ENCODE measurements at places on chromosomes 3 and 15. TPM values are rescaled to one million over a fixed set of nuclear protein-coding genes. Genes with fewer than 3 reads are reported as not detected.

Gene HRH1
- total RNA-seq, result 23.1 TPM

Gene GHSR
- not detected for total RNA-seq

Gene VPS8
- total RNA-seq, result 37.6 TPM

Gene ALDH1A3
- 168 TPM for total RNA-seq

Gene SLC15A2
- 0.15 TPM for total RNA-seq

Gene GPR160
- total RNA-seq, result 0.15 TPM

Gene BOC
- 19.7 TPM for total RNA-seq

Gene NOP10
- total RNA-seq, result 253 TPM

Gene GATA2
- total RNA-seq, result 2.9 TPM

Gene SAMMSON
- not detected for total RNA-seq

Gene WDR72
- not detected for total RNA-seq

Gene GPR15
- total RNA-seq, result not detected

Gene SCG5
- total RNA-seq, result 100 TPM

Gene STRA6
- total RNA-seq, result 26.2 TPM

Gene CCR5
- total RNA-seq, result not detected

Gene RASGRP1
- under 0.01 TPM for total RNA-seq

Gene DPPA2
- not detected for total RNA-seq

Gene PLXND1
- total RNA-seq, result 127 TPM

Gene ITGB5
- total RNA-seq, result 339 TPM

Gene SPSB4
- total RNA-seq, result not detected

Gene NR1D2
- total RNA-seq, result 20.1 TPM

Gene TRMT10C
- total RNA-seq, result 5.3 TPM

Gene CD47
- 119 TPM for total RNA-seq

Gene GOLGA8S
- total RNA-seq, result not detected

Gene HEXA
- total RNA-seq, result 59.8 TPM

Gene ABI3BP
- total RNA-seq, result 1.6 TPM

Gene RPUSD3
- 18.5 TPM for total RNA-seq

Gene IL20RB
- total RNA-seq, result 0.53 TPM

Gene GPR176
- 163 TPM for total RNA-seq

Gene SKIL
- total RNA-seq, result 107 TPM

Gene PIERCE2
- total RNA-seq, result 2.1 TPM

Gene NANOGP8
- total RNA-seq, result not detected

Gene TRPM1
- not detected for total RNA-seq

Gene XCR1
- total RNA-seq, result 0.23 TPM

Gene CCR9
- total RNA-seq, result not detected

Gene MYH15
- 1.1 TPM for total RNA-seq

Gene OR5K2
- not detected for total RNA-seq

Gene GPR149
- total RNA-seq, result not detected

Gene CPLX3
- not detected for total RNA-seq

Data from smooth muscle cell of the coronary artery (primary cell).